ENCODE measurements at places on chromosomes 1 and 21.

- no peak for DNase-seq
Measured at GRCh38 chr1:191869790-191870312, 288.4 kb upstream of the RGS18 start.

- DNase-seq = no peak
Measured at GRCh38 chr1:107225706-107226105, 84.9 kb downstream of the NTNG1 start.

GRCh38 chr1:230340526-230341161 lies 85.5 kb downstream of the PGBD5 start:
- no peak for DNase-seq

GRCh38 chr21:43939443-43940328 lies 72.4 kb upstream of the TRAPPC10 start:
- no peak for DNase-seq

GRCh38 chr1:158140764-158141192 lies 39.9 kb upstream of the CD1D start:
- no peak for DNase-seq

GRCh38 chr1:113394043-113394862 lies 3.9 kb downstream of the MAGI3 start:
- no peak for DNase-seq

DNA sequence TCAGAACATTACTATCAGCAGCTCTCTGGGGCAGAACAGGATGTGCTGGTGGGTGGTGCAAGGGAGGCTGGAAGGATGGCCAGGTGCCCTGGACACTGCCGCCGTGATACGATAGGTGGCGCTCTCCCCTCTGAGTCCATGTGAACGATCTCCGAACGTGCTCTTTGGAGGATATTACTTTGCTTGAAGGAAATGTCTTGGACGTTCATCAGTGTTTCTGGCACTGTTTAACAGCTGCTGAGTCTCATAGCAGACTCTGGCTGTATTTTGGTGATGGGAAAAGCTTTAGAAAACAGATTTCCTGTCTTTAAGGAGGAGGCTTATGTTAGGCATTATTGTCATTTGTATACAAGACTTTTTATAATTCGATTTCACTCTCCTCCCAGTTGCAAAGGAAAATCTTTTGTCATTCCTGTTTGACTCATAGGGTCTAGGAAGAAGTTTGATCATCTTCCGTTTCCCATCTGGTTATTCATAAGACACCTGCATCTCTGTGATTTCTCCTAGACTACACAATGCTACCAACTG lies 386.2 kb upstream of the ADGRL2 start:
- DNase-seq = no peak

- no peak for DNase-seq
Measured at GRCh38 chr1:168939110-168939946, 167.2 kb upstream of the ATP1B1 start.

GRCh38 chr1:216314379-216315095 lies 108.7 kb downstream of the USH2A start:
- DNase-seq = no peak

DNA sequence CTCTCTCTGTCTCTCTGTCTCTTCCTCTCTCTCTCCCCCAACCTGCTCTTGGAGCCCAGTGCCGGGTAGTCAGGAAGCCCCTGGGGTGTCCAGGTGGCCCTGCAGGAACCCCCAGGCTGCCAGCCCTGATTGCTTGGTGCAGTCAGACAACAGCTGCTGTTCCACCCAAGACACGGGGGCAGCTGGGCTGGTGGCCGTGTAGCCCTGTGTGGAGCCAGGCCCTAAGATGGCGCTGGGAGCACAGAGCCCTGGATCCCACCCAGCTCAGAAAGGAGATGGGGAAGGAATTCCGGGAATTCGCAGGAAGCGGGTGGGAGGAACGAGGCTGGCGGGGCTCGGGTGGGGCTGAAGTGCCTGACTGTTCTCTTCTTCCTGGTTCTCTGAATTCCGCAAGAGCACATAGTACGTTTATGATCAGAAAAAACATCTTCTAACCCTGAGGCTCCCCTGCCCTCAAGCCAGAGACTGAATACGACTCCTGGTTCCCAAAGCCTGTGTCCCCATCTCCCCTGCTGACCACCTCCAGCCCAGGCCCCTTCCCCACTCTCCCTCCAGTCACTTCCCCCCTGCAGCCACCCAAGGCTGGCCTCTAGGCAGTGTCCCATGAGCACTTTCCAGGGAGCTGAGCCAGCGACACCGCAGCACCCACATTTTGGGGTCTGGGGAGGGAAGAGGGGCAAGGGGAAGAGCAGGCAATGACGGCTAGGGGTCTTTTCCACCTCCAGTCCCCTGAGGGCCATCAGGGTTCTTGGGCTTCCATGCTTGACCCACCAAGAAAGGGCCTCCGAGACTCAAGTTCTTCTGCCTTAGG lies 55.0 kb downstream of the WNT9A start:
- DNase-seq = no peak

- DNase-seq = no peak
Measured at GRCh38 chr21:30206551-30207251, 9.2 kb downstream of the CLDN8 start.

DNA sequence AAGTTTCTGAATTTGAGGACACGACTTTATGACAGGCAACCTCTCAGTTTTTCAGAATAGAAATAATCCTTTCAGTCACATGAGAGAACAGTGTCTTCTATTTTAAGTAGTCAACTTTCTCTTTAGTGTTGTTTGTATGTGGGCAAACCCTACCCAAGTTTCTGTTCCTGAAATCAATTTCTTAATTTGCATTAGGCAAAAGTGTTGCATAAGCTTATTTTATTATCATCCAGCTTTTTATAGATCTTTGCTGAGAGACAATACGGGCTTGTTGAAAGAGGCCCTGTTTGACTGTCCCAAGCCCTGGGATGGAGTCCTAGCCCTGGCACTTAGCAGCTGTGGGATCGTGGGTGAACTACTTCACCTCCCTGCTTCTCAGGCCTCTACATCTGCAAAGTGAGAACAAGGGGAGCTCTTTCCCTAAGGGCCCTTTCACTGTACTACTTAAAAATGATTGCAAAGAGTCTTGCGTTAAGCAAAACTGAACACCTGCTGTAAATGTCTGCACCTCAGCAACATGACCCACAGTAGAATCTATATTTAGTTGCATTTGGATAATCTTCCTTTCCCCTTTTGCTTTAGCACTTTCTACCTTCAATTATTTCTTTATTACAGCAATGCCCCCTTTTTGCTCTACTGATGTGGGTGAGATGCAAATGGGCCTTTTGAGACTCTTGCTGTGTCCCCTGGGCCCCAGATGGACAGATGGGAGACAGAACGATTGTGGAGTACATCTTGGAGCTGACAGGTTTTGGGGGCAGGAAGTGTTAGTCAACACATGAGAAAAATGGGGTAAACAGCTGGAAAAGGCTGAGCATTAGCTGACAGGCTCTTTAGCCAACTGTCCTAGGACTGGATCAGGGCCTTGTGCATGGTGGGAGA lies 41.0 kb upstream of the SCAF4 start:
- DNase-seq = no peak

DNA sequence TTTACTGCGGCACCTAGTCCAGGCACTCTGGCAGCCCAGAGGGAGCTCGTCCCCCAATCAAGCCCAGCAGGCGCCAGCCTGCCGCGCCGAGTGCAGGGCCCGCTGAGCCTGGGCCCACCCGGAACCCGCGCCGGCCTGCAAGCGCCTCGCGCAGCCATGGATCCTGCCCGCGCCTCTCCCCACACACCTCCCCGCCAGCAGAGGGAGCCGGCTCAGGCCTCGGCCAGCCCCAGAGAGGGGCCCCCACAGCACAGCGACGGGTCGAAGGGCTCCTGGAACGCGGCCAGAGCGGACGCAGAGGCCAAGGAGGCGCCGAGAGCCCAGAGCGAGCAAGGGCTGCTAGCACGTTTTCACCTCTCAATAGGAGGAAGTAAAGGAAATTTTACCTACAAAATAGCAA lies 767.0 kb downstream of the MRPL39 start:
- DNase-seq = no peak

GRCh38 chr1:158039380-158039779 lies 45.9 kb downstream of the KIRREL1 start:
- DNase-seq = no peak
